ENCODE measurements at places on chromosomes 7 and 10.

- DNase-seq, result no peak
Observed at GRCh38 chr10:113708640-113709039, 28.9 kb downstream of the CASP7 start.

DNA sequence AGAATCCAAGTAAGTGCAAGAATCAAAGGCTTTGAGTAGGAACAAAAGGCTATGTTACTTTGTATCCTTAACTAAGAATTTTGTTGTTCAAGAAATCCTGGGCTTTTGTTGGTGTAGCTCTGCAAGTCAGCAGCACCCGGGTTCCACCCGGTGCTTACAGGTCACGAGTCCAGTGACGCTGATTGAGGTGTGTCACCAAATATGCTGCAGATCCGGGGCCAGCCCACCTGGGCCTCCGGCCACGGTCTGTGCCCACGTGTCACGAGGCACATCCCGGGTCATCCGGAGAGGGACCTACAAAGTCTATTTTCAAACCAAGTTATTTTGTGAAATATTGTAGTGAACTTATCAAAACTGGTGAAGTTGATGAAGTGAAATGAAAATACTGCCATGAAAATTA lies 103.1 kb downstream of the MGMT start:
- no peak for DNase-seq

GRCh38 chr10:7161484-7162250 lies 249.2 kb downstream of the SFMBT2 start:
- no peak for DNase-seq

- DNase-seq, result no peak
Observed at GRCh38 chr7:37047260-37047659, 323.0 kb upstream of the AOAH start.

GRCh38 chr7:20519645-20520044 lies 95.8 kb upstream of the ABCB5 start:
- DNase-seq, result no peak

- no peak for DNase-seq
Observed at GRCh38 chr10:103614306-103615158, 121.0 kb downstream of the NEURL1 start.

DNA sequence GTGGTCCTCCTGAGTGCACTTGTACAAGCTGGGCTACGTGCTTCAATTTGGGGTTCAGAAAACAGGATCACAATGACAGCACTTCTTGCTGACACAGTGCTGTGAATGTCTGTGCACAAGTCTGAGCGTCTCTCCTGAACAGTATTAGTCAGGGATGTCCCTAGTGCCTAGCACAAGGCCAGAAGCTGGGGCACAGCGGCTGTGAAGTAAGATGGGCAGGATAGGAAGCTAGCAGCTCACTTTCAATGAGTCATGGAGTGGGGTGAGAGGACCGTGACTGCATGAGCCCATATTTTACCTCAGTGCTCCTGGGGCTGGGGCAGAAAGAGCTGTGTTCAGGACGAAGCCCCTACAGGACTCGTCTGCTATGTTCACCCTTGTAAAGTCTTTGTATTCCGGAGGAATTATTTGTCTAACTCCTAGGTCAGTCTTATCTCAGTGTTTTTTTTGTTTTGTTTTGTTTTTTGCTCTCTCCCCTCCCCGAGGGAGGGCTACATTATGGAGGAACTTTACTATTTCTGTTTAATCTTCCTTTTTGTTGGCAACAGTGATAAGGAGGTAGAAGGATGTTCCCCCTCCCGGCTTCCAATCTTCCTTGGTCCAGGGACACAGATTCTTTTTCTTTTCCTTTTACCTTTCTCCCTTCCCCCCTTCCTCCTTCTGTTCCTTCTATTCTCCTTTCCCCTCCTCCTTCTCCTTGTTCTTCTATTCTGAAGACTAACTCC lies 2.8 kb upstream of the LRMDA start:
- no peak for DNase-seq

DNA sequence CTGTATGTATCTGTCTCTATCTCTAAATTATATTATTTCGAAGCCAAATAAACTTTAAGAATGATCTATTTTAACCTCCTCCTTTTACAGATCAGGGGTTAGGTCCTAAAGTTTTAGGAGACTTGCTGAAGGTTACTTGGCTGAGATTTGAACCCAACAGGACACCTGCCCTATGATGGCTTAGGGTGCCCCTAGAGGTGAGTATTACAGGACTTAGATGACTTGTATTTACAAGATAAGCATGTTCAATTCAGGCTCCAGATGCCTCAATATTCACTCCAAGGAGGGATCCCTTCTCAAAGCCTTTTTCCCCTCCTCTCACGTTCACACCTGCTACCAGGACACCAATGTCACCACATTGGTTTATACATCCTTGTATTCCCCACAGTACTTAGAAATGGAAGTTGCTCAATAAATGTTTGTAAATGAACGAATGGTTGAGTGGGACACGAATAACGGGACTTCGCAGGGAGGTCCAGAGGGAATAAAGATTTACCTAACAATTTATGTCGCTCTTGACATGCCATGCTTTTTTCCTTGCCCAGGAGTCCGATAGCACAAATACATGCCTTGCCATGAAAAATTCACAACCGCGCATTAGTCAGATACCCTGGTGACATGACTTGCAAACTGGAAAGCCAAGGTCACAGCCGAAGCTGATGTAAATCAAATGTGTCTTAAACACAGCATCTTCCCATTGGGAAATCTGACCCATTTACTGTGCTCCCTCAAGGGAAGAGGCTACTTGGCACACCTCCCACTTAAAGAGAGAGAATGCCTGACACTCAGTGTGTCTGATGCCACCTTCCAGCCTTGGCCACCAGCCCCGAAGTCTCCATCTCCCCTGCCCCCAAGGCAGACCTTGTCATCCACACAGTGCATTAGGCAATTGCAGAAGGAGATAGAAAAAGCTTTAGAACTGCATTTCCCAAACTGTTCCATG lies 872.2 kb upstream of the AUTS2 start:
- no peak for DNase-seq
